ENCODE measurements at places on chromosomes 2 and 18.

GRCh38 chr2:47070155-47070919 lies 84.8 kb downstream of the STPG4 start:
- DNase-seq, result no peak

- no peak for DNase-seq
Measured at GRCh38 chr2:14125624-14126293, 506.8 kb upstream of the LRATD1 start.

DNA sequence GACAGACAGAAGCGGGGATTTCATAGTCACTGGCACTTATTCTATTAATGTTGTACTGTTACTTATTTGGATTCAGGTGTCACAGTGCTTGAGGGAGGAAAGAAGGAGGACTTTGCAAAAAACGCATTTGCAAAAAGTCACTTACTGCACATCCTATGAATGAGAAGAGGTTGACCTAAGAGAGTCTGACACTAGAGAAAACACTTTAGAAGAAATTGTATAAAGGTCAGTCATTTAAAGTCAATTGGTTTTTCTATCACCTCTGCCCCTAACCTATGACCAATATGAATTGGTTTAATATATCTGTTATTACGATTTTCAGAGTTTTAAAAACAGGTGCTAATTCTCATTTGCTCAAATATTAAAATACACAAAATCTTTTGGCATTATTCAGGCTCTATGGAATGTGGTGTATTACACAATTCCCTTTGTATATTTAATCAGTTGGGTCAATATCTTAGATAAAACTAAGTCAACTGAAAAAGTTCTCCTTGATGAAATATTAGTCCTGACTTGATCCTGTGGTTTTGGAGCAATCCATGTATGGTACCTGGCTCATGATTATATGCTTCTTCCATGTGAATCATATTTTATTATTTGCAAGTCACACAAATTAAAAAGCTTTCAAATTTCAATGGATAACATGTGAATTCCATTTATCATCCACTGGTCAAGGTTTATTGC lies 157.4 kb downstream of the CDH2 start:
- DNase-seq, result no peak

DNA sequence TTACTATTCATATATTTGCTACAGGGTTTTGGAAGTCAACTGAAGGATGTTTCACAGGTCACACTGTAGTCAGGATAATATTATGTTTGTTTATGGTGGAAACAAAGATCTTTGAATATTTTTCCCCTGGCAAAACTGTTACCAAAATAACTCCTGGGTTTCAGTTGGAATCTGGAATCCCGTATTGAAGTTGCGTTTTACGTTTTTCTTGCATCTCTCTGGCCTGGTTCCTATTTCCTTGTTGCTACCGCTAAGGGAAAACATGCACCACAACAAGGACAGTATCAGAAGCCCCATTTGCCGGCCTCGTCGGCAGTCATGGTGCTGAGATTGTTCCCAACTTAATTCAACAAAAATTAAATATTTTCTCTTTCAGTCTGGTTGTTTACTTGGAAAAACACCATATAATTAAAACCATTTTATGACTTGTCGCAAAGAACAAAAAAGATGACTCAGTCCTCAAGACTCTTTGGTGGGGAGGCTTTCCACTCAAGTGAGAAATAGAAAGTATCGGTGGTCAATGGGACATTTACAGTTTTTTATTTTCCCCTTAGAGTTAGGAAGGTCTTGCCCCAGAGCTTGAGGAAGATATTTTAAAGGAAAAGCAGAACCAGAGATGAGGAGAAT lies 42.3 kb downstream of the EN1 start:
- no peak for DNase-seq

- DNase-seq, result no peak
Measured at GRCh38 chr18:57060814-57061213, 86.1 kb upstream of the BOD1L2 start.

DNA sequence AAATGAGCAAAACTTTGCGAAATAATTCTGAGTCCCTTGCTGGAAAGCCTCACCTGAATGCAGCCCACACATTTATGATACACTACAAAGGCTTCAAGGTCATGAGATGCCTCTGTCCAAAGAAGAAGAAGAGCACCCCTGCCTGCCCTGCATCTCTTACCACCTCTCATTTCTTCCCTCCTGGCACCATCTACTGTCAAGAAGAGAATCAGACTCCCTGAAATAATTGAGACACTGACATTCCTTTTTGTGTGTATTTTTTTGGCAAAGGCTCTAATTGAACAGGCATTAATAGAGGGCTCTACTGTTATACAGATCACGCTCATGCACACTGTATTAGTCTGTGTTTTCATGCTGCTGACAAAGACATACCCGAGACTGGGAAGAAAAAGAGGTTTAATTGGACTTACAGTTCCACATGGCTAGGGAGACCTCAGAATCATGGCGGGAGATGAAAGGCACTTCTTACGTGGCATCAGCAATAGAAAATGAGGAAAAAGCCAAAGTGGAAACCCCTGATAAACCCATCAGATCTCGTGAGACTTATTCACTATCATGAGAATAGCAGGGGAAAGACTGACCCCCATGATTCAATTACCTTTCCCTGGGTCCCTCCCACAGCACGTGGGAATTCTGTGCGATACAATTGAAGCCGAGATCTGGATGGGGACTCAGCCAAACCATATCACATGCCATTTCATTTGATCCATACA lies 176.3 kb downstream of the ALPK2 start:
- DNase-seq, result no peak

GRCh38 chr2:217064234-217065011 lies 204.6 kb upstream of the TNP1 start:
- DNase-seq, result no peak

DNA sequence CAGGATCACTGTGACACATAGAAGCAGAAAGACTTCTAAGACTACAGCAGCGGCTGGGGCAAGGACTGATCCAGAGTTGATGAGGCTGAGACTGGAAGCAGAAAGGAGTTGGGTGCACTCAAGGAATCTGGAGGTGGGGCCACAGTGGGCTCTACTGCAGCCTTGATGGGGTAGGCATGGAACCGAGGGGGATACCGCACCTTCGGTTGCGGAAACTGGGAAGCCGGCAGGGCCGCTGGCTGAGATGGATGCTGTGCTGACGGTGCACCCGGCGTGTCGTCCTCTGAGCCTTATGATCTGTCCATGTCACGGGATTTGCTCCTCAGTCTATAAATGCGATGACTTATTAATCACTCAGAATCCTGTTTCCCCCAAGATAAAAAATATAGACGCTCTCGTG lies 473.5 kb upstream of the MYT1L start:
- DNase-seq, result no peak

GRCh38 chr18:26479065-26479680 lies 69.2 kb downstream of the KCTD1 start:
- no peak for DNase-seq

- no peak for DNase-seq
Measured at GRCh38 chr2:20674974-20675679, 8.2 kb downstream of the GDF7 start.

DNA sequence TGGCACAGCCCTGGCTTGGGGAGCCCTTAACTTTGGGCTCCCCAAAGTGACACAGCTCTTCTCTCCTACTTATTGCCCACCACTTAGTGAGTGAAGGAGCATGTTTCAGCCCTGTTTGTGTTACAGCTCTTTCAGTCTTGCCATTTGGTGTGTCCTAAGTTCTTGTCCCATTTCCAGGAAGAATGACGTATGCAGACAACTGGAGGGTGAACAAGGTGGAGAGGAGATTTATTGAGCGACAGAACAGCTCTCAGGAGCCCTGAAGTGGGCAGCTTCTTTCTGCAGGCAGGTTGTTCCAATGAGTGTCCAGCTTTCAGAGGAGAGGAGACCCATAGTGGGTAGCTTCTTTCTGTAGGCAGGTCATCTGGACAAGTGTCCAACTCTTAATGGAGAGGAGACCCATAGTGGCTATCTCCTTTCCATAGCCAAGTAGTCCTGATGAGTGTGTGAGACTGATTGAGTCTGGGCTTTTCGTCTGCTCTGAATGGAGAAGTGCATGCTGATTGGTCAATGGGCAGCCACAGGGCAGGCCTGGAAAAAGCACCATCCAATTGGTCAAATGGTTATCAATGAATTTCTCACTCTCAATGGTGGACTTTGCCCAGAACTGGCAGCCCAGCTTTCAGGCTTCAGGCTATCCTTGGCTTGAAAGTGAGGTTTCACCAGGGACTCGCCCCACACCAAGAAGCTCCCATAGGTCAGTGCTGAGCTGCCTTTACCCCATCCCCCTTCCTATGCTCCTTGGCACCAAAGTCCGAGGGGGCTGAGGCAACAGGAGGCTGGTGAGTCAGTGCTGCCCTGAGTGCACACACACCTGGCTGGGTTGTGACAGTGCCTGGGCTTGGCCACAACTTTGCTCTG lies 688.2 kb downstream of the NYAP2 start:
- DNase-seq, result no peak

DNA sequence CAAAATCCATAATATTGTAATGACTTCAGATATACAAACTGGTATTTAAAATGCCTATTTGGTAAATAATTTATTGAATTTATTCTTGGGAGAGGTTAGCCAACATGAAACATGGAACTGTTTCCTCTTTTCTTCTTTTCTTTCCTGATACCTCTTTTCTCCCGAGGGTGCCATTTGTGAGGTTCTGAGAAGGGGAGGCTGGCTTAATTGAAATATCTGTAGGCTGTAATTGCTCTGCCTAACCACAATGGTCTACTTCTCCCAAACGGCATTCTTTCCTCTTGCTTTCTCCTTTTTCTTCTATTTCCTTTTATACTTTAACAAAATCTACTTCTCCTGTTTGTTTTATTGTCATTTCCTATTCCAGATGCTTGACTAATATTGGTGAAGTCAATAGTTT lies 114.9 kb downstream of the TCF4 start:
- DNase-seq, result no peak

GRCh38 chr2:170377500-170378207 lies 199.7 kb downstream of the MYO3B start:
- DNase-seq, result no peak

DNA sequence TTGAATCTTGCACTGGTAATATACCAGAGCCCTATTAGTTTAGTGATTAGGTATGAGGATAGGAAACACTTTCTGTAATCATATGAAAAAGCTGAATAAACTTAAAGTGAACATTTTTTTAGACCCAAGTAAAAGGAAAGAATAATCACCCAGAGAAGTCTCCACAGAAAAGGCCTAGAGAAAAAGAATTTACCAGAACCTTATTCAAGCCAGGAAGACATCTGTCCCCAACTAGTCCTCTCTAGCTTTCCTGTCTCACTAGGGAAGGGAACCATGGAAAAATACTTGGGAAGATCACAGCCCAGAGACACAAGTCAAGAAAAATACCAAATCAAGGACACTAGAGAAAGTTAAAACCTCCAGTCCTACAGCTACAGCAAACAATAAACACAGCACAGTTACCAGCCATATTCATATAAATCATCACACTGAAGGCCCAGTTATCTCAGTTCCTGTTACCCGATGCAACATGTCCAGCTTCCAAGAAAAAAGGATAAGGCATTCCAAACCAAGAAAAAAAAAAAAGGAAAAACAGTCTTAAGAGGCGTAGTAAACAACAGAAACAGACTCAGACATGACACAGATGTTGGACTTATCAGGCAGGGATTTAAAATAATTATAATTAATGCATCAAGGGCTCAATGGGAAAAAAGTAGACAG lies 461.5 kb downstream of the IRS1 start:
- DNase-seq, result no peak

DNA sequence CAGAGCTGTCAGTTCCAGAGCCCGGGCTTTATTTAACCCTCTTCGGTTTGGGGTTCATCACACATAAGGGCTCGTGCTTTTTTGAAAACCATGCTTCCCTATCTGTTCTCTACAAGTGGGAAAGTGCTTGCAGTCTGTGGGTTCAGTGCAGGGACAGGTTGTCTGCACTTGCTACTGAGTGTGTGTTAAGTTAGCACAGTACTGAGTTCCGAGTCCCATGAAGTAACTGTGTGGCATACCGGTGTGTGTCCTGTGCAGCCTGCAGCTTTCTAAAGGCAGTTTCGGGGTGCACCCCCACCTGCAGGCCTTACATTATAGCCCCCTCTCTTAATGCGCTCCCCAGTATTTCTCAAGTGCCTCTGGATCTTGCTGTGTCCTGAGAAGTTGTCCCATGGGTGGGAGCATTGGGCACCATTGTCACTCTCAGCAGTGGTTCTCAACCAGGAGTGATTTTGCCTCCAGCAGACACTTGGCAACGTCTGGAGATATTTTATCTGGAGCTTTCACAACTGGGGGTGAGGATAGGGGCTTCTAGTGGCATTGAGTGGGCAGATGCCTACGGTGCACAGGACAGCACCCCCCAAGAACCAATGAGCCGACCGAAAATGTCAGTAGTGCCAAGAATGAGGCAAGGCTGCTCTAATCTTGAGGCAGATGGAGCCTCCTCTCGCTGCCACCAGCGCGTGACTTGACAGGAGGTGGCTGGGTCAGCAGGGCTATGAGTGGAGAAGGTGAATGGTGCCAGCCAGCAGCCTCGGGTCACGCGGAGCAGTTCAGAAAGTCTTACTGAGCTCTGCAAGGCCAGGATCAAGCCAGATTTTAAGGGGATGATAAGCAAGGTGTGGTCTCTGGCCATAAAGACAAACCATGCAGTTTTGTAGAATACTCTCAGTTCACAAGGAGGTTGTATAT lies 152.2 kb downstream of the SMAD7 start:
- DNase-seq, result no peak

DNA sequence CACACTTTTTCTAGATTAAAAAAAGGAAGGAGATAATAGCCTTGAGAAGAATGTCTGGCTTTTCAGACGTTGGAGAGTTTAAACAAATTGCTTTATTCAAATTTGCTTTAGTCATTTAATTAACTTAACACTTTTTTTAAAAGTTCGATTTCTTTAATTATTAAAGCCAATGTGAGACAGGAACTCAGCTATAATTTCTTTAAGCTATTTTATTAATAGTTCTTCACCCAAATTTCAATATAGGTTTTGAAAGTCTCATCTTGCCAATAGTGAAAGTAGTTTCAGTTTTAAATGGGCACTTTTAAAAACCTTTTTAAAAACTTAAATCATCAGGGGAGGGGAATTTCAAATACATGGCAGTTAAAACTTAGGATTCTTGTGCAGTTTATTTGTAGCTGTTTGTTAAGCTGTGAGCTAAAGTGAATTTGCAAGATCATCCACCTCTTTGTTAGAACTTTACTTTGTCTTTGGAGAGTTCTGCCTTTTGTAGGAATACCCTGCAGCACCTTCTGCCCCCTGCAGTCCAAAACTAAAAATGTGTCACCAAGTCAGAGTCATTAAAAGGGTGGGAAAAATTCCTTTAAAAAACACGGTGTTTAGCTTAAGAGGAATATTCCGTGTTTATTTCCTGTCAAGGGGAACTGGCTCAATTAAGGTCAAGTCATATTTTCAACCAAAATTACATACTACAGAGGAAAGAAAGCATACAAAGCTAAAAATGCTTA lies 4.6 kb downstream of the TGIF1 start:
- DNase-seq, result no peak

GRCh38 chr2:82730811-82731210 lies 1728.3 kb downstream of the SUCLG1 start:
- DNase-seq, result no peak

- DNase-seq, result no peak
Measured at GRCh38 chr18:3472681-3473544, 22.9 kb downstream of the TGIF1 start.

- no peak for DNase-seq
Measured at GRCh38 chr2:152655880-152656279, 61.4 kb downstream of the PRPF40A start.

All from activated T-cell treated with anti-CD3 and anti-CD28 coated beads for 4 hours (primary cell).